ENCODE measurements at places on chromosomes 7 and 10.

DNA sequence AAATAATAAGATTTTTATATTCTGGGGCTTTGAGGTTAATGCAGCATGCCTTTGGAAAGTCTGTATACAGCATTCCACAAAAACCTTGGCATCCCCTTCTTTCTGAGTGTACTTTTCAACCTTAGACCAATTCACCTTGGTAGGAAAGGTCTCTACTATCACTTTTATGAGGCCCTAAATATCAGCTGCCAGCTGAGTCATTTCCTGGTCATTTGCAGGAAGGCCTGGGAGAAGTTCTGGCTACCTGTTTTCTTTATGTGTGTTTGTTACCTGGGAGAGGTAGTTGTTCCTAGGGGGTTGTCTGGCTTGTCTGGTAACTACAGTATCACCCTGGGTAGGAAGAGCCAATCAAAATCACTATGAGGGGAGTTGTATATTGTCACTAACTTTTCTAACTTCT lies 4.1 kb downstream of the SPAM1 start:
- no peak for DNase-seq

- DNase-seq = no peak
These were observed 43.2 kb downstream of the INSYN2A start for GRCh38 chr10:127153181-127153580.

GRCh38 chr10:36423821-36424248 lies 701.6 kb upstream of the ANKRD30A start:
- DNase-seq = no peak

DNA sequence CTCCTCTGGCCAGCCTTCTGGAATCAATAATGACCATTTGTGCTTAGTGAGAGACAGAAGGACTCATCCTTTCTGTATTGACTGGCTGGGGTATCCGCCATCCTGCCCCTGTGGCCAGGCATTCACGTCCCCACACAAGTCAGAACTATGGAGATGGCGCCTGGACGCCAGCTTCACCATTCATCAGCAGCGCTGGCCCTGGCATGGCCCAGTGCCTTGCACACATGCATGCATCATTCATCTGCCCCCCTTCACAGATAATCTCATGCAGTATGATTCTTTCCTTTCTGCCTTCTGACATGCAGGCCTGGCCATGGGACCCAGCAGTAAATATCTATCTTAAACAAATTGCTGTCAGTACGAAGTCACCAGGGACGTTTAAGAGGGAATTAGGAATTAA lies 114.8 kb upstream of the MKI67 start:
- DNase-seq = no peak

GRCh38 chr7:150666412-150666811 lies 19.1 kb upstream of the GIMAP2 start:
- no peak for DNase-seq

DNA sequence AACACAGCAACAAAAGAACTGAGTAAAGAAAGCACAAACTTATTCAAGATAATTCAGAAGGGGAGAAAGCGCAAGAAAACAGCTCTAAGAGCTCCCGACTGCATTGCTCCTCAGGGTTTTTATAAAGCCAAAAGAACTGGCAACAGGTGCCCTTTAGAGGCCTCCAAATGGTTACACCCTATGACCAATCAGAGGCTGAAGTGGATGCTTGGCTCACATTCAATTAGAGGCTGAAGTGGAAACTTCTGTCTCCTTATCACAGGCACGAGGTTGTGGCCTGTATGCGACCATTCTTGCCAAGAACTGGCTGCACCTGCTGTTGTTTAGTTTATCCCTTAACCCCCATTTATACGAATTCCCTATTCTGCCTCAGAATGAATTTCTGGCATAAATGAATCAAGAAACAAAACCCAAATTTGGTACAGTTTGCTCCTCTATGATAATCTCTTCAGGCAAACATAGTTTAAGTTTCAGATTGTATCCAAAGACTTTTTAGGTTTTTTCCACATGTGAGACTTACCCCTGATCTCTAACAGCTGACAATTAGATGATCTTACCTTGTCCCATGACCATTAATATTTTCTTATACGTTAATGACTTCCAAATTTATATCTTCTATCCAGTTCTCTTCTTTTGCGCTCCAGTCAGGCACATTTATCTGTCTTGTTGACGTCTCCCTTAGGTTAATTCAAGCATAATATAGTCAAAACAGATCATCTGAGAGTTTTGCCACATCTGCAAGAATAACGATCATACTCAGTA lies 504.8 kb downstream of the NXPH1 start:
- no peak for DNase-seq

- DNase-seq = peak; percentile 25
These were observed 7.2 kb downstream of the LBX1 start for GRCh38 chr10:101221963-101222531.

- DNase-seq = no peak
These were observed 19.7 kb upstream of the RHOBTB1 start for GRCh38 chr10:60963441-60964256.

DNA sequence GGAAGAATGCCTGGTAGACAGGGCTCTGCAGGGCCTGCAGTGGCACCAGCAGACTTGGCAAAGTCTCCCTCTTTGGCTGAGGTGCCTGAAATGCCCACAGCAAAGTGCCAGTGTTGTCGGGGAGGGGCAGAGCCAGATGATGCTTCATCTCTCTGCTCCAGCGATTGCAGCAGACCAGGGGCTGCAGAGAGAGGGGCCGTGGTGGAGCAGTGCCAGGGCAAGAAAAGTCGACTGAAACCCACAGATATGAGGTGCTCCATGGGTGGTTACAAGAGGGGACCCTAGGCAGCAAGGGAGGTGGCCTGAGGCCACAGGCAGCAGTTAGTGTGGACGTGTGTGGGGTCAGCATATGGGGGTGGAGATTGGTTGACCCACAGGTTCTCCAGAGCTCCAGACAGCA lies 123.5 kb upstream of the SHH start:
- no peak for DNase-seq

DNA sequence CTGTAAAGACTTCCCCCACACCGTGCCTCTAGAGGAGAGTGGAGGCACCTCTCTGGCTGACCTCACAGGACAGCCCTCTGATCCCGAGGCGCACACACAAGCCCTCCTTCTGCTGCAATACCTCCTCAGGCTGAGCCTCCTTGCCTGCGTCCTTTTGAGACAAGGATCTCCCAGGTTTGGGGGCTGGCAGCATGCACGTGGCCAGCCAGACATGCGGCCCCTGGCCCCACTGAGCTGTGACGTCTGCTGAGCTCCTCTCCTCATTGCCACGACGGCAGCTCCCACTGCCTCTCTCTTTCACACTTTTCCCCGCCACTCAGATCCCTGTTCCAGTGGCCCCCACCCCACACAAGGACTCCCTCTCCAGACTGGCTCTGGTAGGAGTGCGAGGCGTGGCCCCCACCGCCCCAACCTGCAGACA lies 12.2 kb upstream of the DNAAF5 start:
- DNase-seq = no peak

DNA sequence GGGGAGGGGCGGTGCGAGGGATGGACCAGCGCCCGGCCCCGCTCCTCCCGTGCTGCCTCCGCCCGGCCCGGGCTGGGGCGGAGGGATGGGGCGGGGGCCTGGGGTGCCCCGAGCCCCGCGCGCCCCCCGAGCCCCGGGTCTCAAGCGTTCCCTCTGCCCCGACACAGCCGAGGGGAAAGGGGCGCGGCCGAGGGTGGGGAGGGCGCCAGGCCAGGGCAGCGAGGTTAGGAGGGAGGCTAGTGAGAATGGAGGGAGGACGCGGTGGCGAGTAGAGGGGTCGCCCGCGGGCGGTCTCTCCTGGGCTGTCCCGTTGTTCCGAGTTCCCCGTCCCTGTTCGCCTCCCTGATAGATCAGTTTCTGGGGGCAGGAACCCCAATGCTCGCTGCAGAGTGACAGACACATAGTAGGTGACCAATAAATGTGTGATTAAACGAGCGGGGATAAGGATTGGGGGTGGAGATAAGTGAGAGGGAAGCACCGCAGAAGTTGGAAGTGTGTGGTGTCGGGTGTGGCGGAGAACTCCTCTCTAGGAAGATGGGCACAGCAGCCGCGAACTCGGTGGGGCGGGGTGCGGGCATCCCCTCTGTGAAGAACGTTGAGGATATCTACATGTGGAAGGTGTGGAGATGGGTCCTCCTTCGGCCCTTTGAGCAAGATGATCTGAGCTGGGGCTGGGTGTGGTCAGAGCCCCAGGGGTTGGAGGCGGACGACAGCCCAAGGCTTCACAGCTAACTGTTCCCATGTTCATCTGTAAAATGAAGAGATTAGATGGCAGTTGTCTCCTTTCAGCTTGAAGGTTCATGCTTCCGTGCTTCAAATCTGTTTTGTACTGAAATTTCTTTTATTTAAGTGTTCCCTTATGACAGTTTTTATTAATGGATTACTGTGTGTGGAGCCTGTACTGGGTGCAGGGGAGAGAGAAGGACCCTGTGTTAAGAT lies 580 bp downstream of the ZNF775 start:
- peak; percentile 72 for DNase-seq

- no peak for DNase-seq
These were observed 255.4 kb downstream of the TYW1 start for GRCh38 chr7:67251986-67252558.

DNA sequence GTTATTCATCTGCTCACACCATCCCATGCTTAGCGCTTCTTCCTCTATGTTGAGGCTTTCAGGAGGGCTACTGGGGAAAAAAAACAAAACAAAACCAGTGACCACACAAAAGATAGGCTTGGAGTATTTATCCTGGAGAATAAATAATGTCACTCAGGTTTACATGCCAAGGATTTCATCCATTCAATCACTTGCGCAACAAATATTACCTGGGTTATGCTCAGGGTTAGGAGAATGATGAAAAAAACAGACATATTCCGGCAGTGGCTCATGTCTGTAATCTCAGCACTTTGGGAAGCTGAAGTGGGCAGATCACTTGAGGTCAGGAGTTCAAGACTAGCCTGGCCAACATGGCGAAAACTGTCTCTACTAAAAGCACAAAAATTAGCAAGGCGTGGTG lies 3.3 kb upstream of the ELOVL3 start:
- DNase-seq = no peak

DNA sequence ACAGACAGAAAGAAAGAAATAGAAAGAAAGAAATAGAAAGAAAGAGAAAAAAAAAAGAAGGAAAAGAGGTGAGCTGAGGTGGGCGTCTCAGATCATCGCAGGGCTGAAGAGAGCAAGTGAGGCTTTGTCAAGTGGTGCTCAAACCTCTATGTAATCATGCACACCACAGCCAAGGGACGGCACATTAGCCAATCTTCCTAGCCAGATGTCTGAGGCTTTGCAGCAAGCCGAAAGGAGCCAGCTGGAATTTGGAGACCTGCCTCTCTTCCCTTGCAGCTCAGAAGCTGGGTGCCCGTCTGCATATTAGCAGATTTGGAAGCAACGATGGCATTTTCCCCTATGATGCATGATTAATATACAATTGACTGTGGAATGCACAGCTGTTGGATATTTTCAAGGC lies 52.5 kb downstream of the ADRA2A start:
- DNase-seq = no peak

DNA sequence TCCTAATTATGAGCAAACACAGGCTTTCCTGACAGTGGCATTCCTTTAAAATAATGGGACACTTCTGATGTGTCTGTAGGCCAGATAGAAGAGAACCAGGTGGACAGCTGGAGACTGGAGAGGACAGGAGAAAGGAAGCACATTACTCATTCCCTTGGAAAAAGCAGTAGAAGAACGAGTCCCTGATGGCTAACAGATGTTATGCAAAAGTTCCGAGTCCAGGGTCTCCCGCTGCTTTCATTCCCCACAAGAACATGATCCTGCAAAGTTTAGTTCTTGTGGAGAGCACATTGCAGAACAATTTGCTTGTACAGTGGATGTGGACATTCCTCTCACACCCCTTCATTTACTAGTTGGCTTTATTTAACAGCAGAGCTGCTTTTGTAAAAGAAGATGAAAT lies 137.6 kb downstream of the GPAM start:
- DNase-seq = no peak

GRCh38 chr7:14303536-14303935 lies 314.1 kb upstream of the ETV1 start:
- no peak for DNase-seq

DNA sequence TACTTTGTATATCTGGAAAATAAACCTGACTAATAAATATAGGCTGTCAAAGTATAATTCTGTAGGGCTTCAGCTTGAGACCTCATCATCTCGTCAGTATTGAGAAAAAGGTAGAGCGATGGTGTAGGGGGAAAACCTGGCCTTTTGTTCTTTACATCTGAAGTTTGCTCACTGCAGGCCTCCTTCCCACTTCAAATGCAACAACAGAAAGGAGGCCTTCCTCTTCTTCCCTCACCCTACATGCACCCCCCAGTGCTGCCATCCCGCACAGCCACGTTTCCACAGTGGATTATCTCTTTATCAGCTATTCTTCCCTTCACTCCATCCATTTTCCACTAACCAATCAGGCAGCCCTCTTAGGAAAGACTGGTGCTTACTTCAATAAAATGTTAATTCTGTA lies 112.3 kb downstream of the VTI1A start:
- no peak for DNase-seq

DNA sequence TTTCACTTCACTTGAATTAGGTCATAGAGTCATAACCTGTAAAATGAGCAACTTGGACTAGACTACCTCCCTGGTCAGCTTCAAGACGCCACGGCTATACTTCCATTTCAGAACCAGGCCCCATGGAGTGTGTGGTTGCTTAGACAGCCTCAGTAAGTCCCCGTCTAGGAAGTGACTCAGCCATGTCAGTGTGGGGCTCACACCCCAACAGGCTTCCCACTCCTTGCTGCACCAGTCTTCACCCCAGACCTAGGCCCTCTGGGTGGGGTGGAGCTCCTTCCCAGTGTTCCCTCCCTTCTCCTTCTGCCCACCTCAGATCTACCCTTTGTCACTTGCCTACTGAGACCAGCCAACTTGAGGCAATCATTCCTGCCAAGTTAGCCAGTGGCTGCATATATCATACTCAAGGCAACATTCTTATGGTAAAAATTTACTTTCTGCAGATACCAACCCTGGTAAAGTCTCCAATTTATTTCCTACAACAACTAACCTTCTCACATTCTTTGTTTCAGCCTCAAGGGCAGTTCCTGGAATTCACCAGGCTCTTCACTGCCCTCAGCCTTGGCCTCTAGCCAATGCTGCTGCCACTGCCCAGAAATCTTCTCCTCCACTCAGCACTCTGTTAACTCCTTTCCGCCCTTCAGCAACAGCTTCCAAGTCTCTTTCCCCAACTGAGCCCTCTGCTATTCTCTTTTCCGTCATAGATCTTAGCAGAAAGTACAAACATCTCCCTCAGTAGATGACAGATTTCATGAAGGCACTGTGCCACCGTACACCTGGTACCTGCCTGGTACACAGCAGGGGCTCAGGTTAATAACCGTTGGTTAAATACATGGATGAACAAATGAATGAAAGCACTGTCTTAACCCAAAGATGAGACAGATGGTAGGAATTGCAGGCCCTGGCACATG lies 31.3 kb upstream of the ZNRF2 start:
- DNase-seq = no peak

DNA sequence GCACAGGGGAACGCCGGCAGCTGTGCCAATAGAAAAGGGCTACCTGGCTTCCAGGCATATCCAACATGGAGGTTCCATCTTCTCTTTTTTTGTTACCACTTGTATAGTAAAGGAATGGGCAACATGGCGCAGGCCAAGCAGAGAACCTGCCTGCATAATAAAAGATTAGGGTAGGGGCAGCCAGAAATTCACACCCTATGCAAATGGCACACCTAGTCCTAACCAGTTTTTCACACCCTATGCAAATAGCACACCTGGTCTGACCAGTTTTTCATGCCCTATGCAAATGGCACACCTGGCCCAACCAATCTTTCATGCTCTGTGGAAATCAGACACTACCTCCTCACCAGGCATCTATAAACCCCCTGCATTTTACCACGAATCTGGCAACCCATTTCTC lies 369.5 kb downstream of the IPMK start:
- DNase-seq = no peak

Measured in SK-N-SH (cell line).